Activated naive CD4-positive, alpha-beta T cell treated with anti-CD3 and anti-CD28 coated beads for 36 hours (primary cell): ENCODE measurements at places on chromosomes 3 and 15.

DNA sequence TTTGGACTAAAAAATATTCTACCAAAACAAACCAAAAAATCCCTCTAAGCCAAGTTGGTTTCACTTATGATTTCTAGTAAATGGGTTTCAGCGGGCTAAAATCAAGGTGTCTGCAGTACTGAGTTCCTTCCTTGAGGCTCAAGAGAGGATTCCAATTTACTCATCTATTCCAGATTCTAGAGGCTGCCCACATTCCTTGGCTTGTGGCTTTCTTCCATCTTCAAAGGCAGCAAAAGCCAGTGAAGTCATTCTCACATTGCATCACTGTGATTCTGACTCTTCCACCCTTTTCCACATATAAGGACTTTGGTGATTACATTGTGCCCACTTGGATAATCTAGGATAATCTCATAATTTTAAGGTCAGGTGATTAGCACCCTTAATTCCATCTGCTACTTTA, 48.1 kb downstream of the DPPA2 start:
- H3K4me3 ChIP-seq: no peak overlapping the region
- no peaks in the 10 kb centered on the region for H3K36me3 ChIP-seq
- no peak overlapping the region for H3K27ac ChIP-seq
- H3K27me3 ChIP-seq: peaks cover 9% of the 10 kb centered on the region

DNA sequence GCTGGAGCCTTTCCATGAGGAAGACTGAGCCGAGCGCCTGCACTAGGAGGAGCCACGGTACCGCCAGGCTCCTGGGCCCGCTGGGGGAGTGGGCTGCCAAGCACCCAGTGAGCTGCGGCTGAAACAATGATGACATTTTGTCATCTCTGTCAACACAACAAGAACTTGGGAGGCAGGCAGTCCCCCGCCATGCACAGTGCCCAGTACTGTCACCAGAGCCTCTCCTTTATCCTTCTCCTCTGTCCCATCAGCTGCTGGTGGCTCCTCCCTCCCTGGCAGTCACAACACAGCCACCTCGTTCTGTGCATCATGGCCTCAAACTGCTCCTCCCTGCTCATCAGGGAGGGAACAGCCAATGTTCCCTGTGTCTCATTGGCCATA, 34.0 kb upstream of the PCSK6 start:
- H3K4me3 ChIP-seq: no peak overlapping the region
- peaks cover 30% of the 10 kb centered on the region for H3K27me3 ChIP-seq
- DNase-seq: no peak
- peaks cover 5% of the 10 kb centered on the region for H3K4me1 ChIP-seq

DNA sequence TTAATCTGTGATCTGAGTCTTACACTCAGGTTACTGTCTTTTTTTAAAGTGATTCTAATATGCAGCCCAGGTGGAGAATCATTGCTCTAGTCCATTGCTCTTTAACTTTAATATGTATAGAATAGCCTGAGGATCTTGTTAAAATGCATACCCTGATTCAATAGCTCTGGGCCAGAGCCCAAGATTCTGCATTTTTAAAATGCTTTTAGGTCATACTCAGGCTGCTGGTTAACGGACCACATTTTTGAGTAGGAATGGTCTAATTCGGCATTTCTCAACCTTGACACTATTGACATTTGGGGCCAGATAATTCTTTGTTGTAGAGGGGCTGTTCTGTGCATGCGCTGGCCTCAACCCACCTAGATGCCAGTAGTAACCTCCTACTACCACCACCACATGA, 20.9 kb upstream of the FSTL1 start:
- H3K27me3 ChIP-seq: peaks cover 13% of the 10 kb centered on the region
- DNase-seq: no peak
- no peaks in the 10 kb centered on the region for H3K36me3 ChIP-seq
- H3K4me3 ChIP-seq: no peak overlapping the region

DNA sequence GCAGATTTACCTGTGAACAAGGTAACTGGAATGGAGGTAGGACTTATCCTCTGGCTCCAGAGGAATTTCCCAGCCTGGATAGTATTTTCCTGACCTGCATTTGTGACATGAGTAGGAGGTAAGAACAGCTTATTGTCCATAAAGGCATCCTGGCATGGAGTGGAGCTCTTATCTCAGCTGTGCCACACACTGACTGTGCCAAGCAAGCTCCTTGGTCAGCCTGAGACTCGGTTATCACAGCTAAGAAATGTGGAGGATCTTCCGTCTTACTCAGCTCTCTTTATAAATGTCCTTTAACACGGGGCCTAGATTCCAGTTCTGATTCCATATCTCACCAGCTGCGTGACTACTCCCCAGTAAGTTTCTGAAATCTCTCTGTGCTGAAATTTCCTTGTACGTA, 38.9 kb downstream of the SLCO3A1 start:
- H3K4me3 ChIP-seq: no peak overlapping the region
- peaks cover 11% of the 10 kb centered on the region for H3K4me1 ChIP-seq
- H3K27me3 ChIP-seq: no peaks in the 10 kb centered on the region
- H3K27ac ChIP-seq: no peak overlapping the region
- DNase-seq: no peak

DNA sequence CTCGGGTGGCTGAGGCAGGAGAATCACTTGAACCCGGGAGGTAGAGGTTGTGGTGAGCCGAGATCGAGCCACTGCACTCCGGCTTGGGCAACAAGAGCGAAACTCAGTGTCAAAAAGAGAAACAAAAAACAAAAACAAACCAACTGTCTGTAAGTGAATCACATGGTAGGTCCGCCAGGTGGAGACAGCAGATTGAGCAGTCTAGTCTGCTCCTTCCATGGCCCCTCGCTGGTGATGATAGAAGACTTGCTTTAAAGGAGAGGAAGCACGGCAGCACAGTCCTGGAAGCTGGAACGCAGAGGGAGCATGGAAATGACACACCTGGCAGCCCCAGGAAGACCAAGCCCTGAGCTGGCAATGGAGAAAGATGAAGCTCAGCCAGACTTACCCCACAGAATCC, 31.4 kb upstream of the MGLL start:
- H3K27ac ChIP-seq: no peak overlapping the region
- no peaks in the 10 kb centered on the region for H3K4me1 ChIP-seq
- no peaks in the 10 kb centered on the region for H3K36me3 ChIP-seq
- no peak overlapping the region for H3K4me3 ChIP-seq

DNA sequence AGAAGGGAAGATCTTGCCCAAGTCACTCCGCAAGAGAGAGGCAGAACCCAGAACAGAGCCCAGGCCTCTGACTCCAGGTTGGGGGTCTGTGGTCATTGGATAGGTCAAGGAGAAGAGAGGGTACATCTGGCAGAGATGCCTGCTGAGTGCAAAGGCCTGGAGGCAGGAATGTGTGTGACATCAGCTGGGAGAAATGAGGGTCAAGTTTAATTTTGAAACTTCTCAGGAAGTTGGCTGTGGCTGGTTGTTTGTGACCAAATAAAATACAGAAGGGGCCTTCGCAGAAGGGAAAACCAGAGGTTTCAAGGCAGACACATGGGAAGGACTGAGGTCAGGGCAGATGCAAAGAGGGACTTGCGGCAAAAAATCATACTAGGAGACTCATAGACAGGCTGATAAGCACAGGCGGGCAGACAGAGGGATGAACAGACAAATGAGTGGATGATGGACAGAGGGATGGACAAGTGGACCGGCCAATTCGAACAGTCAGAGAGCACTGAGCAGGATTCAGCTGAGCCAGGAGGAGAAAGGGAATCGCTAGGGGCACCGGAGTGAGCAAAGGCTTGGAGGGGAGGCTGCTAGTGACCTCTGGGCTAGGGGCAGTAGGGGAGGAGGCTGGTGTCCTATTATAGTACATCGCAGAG, 28.8 kb upstream of the CACNA2D2 start:
- peaks cover 3% of the 10 kb centered on the region for H3K27me3 ChIP-seq
- H3K4me3 ChIP-seq: no peak overlapping the region
- no peak overlapping the region for H3K27ac ChIP-seq
- H3K4me1 ChIP-seq: no peaks in the 10 kb centered on the region
- no peak for DNase-seq

- H3K4me3 ChIP-seq: no peak overlapping the region
- H3K27ac ChIP-seq: no peak overlapping the region
- H3K27me3 ChIP-seq: peaks cover 4% of the 10 kb centered on the region
- H3K4me1 ChIP-seq: no peaks in the 10 kb centered on the region
These were observed 29.6 kb downstream of the PLSCR4 start for GRCh38 chr3:146221276-146221675.
